ENCODE measurements at places on chromosomes 1 and 21.

DNA sequence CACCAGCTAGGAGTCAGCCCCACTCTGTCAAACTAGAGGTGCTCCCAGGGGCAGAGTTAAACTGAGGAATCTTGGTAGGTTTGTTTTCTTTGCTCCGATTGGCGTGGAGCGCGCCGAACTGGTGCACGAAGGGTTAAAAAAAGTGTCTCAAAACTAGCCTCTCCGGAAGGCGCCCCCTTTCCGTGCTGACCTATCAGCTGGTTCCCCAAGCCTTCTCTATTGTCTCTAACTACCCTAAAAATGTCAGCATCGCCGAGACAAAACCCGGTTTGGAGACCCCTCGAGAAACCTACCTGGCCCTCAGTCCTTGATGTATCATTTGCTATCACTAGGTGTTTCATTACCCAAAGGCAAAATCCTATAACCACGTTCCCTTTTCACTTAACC lies 2.2 kb downstream of the TGFB2 start:
- DNase-seq: no peak

GRCh38 chr1:155977690-155978324 lies 540 bp downstream of the ARHGEF2 start:
- DNase-seq: no peak

- DNase-seq: peak; percentile 81
These were observed at the start of gene CYP2J2 for GRCh38 chr1:59926381-59927123. TSS of gene CYP2J2 (minus strand) at chr1:59926773. CDS start at chr1:59926746, 27 bp downstream.

DNA sequence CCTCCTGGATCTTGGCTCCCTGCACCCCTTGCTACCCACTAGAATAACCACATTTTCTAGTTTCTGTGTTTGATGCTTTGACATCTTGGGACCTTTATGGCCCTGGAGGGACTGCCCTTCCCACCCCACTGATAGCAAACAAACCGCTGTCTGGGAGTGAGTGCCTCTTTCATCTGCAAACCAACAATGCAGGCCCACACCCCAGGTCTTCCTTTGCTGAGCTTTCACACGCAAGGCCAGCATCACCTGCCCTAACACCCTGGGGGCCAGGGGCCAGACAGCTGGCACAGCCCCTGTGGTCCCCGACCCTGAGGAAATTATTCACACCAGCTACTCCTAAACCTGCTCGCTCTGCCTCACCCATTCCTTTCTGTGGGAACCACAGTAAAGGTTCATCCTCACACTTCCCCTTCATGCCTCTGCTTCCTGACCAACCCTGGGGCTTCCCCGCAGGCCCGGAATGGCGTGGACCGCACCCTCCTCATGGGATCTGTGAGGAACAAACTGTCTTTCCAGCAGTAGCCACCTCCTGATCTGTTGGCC lies 15.4 kb downstream of the SLC2A7 start:
- no peak for DNase-seq

- no peak for DNase-seq
These were observed 6.9 kb upstream of the PTGFR start for GRCh38 chr1:78483903-78484302.

GRCh38 chr1:8448911-8449661 lies 131.2 kb downstream of the SLC45A1 start:
- no peak for DNase-seq

DNA sequence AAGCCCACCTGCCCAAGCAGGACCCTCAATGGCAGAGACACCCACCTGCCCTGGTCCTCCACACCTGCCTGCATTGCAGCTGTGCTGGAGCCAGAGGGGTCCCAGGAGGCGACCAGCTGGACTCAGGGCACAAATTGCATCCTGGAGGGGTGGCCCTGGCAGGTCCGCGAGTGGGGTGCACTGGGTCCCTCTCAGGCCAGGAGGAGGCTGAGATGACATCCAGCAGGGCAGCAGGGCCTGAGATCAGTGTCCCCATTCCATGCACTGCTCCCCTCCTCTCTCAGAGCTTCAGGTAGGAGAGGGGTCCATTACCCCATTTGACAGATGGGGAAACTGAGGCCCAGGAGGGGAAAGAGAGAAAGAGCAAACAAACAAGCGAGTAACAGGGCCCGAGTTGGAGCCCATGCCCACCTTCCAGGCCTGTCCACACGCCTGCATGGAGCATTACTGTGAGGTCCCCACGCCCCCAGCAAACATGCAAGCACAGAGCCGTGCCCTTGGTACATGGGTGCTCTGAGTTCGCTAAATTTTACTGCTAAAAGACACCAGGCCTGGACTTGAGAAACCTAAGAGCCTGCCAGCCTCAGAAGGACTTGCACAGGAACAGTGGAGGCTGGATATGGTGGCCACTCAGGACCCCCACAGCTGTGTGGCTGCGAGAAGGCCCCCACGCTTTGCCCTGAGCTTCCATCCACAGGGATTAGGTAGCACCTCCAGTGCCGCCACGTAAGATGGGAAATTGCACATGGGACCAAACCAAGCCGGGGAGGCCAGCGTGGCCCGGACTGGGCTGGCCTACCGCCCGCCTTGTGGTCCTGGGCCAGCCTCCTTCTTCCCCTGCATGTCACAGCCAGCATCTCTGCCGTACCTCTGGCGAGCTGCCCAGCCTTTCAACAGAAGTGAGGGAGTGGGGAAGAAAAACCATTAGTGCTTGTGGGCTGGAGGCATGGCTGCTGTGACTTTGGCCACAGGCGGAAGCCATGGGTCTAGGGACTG lies 7.4 kb downstream of the WNT3A start:
- DNase-seq: no peak

GRCh38 chr1:161119092-161119903 lies 1.4 kb downstream of the NIT1 start:
- DNase-seq: peak; percentile 48

DNA sequence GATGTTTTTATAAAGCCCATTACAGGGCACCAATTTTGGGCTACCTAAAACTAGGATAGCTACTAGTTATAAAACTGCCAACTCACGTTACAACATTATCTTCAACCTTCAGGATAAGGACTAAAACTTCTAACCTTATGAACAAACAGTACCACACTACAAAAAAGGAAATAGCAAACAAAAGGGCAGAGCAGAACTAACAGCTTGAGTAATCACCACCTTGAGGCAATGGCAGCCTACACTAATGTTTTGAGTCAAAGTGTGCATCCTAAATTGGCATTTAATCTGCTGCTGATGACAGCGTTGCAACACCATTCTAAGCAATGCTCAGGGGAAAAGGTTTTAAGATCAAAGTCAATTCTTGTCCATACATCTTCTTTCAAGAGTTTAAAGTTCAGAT lies 27.2 kb downstream of the PTP4A2 start:
- no peak for DNase-seq

DNA sequence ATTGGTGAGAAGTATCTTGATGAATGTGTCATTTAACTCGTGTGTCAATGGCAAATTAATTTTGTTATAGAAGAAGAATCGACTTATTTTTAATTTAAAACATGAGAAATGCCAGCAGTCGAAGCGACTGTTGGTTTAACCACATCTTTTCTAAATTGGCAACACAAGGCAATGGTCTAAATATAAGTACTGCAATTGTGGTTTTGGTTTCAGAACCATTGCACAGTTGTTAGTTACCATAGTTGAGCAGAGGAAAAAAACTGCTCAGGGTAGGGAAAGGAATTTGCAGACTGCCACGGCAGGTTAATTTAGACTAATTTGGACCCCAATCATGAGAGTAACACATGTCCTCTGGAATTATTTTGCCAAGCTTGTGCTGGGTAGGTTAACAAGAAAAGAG lies 185.6 kb upstream of the RUNX1 start:
- DNase-seq: no peak

DNA sequence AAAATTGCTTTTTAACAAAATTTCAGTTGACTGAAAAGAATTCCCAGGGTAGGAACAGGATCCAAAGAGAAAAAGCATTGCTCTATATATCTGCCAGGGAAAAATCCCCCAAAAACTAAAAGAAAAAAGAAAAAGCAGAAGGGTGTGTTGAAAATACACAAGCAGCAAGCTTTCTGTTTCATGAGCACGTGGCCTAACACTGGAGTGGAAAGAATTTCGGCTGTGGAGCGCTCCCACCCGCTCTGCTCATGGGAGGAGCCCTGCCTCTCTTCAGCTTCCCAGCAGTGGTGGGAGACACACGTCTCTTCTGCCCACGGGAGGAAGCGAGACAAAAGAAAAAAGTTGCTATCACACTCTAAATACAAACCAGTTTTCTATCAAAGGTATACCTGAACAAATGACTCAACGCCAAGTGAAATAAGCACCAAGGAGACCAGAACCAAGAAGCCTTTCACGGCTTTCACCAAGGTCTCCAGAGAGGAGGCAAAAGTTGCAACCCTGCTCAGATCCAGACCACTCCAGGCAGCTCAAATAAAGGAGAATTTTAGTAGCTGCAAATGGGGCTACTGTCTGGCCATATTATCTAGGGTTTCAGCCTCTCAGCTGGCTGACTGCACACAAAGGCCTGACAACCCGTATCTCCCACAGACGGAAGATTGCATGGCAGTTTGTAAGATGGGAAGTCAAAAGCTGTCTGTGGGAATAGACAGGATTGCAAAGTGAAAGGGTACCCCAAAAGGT lies 29.5 kb upstream of the ZNF496 start:
- DNase-seq: no peak

GRCh38 chr1:24215226-24215814 lies 28.2 kb upstream of the IFNLR1 start:
- DNase-seq: no peak

DNA sequence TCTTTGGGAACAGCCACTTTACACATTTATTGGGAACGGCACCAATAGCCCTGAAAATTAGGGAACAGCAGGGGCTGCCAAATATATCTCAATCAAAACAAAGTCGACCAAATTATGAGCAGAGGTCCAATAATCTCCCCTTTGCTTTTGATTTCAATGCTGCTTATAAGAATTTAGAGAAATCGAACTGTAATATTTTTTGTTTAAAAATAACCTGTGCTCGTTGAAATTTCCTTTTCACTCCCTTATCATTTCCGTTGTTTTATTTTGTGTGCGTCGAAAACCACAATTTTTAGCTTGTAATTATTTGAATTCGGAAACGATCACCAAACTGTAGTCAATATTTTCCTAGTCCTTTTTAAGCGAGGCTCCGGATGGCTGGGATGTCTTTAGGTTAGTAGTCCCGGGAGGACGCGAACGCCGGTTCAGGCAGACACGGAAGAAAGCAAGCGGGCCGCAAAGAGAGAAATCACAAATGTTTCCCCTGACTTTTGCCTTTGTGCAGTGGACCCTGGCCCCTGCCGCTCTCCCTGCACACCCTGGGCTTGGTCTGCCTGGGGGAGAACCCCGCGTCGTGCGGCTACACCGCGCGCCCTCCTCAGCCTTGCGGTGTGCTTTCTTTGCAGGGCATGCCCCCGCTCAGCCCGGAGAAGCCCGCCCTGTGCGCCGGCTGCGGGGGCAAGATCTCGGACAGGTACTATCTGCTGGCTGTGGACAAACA lies 2.3 kb downstream of the LHX9 start:
- DNase-seq: no peak

GRCh38 chr1:10950316-10951172 lies 61.9 kb upstream of the TARDBP start:
- DNase-seq: no peak

DNA sequence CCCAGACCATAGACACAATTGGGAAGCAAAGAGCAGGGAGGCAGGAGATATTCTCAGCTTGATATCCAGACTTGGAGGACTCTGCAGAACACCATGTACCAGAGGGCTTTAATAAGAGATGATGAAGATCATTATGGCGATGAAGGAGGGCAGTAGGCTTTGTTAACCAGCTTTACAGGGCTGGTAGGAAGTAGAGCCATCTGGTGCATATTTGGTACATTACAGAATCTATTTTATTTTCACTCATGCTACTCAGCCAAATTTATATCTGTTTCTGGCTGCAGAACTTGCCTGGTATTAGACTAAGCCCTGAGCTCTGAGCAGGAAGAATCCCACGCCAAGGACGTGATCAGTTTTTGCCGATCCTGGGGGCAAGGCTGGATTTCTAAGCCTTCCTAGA lies 61.8 kb upstream of the SYT6 start:
- DNase-seq: no peak

DNA sequence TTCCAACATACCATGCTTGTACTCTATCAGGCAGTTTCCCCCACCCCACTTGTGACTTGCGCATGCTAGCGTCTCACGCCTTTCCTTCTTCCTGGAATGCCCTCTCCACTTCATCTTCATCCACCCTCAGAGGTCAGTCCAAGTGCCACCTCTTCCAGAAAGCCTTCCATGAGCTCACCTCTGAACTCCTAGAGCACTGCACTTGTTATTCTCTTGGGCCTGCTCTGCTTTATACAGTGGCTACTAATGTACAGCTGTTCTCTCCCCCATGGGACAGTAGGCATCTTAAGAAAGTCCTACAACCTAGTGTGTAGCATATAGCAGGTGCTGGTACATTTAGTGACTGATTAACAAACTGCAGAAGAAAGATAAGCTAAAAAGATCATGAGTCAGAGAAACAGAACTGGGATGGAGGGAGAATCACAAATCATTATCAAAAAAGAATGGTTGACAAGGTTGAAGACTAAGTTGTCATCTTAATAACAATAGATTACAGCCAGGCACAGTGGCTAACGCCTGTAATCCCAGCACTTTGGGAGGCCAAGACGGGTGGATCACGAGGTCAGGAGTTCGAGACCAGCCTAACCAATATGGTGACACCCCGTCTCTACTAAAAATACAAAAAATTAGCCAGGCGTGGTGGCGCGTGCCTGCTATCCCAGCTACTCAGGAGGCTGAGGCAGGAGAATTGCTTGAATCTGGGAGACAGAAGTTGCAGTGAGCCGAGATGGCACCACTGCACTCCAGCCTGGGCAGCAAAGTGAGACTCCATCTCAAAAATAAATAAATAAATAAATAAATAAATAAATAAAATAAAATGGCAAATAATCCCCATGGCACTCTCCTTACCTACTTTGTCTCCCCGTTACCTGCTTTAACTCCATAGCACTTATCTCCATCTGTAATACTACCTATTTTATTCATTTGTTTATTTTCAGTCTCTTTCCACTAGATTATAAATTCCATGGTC lies 16.3 kb upstream of the TSPAN1 start:
- DNase-seq: no peak

GRCh38 chr1:84122780-84123382 lies 21.2 kb upstream of the PRKACB start:
- peak; percentile 60 for DNase-seq

DNA sequence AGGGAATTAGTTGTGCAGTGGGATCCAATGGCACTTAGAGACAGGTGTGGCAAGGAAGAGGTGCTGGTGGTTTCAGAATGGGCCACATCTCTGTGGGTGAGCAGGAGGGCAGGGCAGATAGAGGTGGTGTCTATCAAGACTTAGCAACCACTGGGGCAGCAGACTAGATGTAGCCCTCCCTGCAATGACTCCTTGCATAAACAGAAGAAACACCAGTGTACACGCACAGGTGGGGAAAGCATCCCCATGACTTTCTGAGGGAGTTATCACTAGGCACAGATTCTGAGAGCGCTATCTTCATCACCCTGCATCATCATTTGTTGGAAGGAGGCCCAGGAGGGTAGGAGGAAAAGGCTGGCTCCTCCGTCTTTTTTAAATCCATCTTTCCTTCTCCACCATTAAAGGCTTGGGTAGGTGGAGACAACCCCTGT lies 58.4 kb downstream of the PLXNA2 start:
- no peak for DNase-seq
